Inflammatory macrophage treated with lipopolysaccharide for 4 hours (primary cell): ENCODE measurements at places on chromosomes 1 and 21.

- DNase-seq = no peak
These were observed 18.0 kb upstream of the KPRP start for GRCh38 chr1:152739841-152740240.

GRCh38 chr1:33042831-33043230, 6.1 kb upstream of the AK2 start:
- DNase-seq = no peak

DNA sequence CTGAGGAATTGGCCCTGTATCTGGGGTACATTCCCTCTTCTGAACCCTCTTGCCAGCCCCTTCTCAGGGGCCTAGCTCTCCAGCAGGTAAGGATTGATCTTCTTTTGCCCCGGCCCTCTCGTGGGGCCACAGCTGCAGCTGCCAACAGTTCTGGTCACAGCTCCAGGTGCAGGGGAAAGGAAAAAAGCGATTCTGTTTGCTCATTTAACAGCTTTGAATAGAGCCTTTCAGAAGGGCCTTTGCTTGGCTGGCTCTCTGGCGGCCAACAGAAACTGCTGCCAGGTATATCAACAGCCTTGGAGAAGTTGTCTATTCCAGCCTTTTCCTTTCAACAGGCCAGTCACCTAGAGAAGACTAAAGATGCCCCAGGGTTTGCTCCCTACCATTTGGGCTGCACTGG, 16.1 kb upstream of the FMOD start:
- DNase-seq = no peak

DNA sequence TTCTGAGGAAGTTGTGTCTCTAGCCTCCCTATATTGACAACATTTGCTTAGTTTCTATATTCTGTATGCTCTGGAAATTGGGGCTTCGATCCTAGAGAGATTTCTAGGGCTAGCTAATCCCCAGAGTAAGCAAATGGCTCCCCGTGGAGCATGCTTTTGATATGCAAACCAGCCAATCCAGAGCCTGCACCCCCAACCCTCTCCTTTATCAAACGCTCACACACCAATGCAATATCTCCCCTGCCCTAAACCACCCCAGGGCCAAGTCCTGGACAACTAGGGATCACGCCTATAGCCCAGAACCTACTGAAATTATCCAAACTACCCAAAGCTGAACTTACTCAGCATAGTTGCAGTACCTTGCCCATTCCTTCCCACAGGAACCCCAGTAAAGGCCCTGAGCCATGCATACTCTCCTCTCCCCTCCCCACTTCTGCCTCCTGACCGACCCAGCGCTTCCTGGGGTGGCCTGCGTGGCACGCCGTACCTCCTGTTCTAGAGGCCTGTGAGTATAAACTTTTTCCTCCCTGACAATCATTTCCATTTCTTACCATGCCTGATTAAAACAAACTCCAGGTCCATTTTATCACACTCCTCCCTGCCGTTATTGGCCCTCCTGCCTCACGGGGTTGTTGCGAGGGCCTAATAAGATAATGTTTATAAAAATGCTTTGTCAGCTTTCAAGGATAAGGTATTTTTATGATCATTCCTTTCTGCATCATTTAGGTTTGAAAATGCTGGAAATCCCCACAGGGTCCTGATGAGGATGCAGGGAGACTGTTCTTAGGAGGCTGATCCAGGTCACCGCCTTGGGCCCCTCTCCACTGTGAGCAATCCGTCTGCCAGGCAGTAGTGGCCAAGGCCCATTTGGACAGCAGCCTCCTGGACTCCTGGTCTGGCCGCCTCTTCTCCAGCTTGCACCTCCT, 102.7 kb downstream of the TENT5C start:
- no peak for DNase-seq
